Upper lobe of left lung (tissue), 6 donors: ENCODE measurements at places on chromosomes 11 and 22. TPM values are rescaled to one million over a fixed set of nuclear protein-coding genes. Genes with fewer than 3 reads are reported as not detected.
A peak's percentile ranks its signal among the peaks of the same experiment; 100 is the strongest.

Gene MYO7A
- 2.4 TPM for total RNA-seq

Gene MIAT
- total RNA-seq, result 7.9 TPM

Gene GPR83
- 0.20 TPM for total RNA-seq

Gene CRYBB2
- total RNA-seq, result not detected

Gene PRR5L
- total RNA-seq, result 40.5 TPM

- no peaks in the 10 kb centered on the region for H3K36me3 ChIP-seq
- H3K4me1 ChIP-seq, result peaks cover 30% of the 10 kb centered on the region
- H3K4me3 ChIP-seq, result no peak overlapping the region
- H3K27me3 ChIP-seq, result no peaks in the 10 kb centered on the region
- peak overlapping the region; percentile 42 for H3K27ac ChIP-seq
Measured at GRCh38 chr11:19679952-19680828, 32.4 kb upstream of the NAV2 start.

DNA sequence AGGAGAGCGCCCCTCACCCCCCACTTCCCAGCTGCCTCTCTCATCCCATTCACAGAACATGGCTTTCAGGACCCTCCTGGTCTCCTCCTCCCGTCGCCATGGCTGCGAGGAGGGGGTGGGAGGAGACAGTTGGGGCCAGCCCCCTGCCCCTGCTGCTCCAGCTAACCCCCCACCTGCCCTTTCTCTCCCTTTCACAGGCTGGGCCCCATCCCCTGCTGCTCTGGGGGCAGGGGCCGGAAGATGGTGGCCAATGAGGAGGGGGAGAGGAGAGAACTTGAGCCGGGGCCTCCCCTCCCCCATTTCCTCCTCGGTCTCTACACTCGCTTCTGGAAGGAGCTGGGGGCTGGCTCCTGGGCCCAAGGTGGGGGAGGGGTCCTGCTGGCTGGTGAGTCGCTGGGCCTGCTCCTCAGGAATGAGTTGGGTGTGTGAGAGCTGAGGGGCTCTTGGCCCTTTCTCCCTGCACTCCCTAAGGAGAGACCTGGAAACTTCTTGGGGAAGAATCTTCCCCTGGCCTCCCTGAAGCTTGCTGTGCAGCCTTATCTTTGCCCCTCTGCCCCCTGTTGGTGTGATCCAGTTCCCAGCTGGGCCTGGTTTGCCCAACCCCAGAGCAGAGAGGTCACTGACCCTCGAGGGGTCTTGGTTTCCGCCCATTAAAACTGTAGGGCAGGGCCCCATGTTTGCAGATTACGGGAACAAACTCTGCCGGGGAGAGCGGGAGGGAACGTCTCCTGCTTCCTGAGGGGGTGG, 10.2 kb downstream of the YPEL4 start:
- no peak for DNase-seq
- H3K4me1 ChIP-seq, result peaks cover 36% of the 10 kb centered on the region
- peak overlapping the region; percentile 56 for H3K4me3 ChIP-seq
- H3K36me3 ChIP-seq, result no peaks in the 10 kb centered on the region

DNA sequence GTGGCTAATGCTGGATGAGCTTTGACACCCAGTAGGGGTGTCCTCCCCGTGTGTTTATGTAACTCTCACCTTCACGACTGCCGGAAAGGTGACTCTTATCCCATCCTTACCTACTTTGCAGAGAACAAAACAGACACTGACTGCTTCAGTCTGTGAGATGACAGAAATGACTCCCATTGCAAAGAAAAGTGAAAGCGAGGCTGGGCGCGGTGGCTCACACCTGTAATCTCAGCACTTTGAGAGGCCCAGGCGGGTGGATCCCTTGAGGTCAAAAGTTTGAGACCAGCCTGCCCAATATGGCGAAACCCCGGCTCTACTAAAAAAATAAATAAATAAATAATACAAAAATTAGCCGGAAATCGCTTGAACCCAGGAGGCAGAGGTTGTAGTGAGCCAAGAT, 106.4 kb upstream of the ANO1 start:
- H3K4me3 ChIP-seq, result no peak overlapping the region
- no peaks in the 10 kb centered on the region for H3K27me3 ChIP-seq
- no peak for DNase-seq
- H3K36me3 ChIP-seq, result no peaks in the 10 kb centered on the region
